ENCODE measurements at places on chromosomes 13 and 19.

DNA sequence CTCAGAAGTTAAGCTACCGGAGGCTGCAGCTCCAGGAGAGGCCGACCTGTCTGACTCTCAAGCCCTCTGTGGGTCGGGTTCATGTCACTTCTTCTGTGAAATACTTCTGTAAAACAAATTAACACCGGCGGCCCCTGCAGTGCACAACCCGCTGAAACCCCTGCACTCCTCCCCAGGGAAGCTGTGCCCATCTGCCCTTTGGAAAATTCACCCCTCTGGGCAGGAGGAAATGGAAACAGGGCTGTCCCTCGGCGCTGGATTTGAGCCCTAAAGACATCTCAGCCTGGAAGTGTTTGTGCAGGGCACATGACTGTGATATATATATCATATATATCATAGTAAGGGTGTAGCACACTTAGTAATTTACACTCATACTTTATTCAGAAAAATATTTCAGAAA is 415.3 kb downstream of the IRS2 start:
- DNase-seq, result no peak

DNA sequence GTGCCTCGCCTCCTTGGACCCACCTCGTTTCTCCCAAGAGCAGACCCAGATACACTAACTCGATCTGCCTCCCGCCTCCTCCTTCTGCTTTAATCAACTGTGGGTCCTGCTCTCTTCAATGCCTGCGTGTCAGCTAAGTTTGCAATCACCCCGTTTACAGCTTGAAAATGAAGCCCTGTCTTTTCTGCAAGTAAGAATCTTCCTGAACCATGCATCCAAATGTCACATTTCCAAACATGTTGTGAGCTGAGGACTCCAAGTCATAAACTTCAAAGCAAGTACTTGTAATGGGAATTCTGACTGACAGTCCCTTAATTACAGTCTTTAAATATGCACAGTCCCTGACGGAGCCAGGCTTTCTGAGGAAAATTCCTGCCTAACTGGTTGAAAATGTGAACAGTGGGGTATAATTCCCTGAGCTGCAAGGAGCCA is 154.9 kb upstream of the UQCRFS1 start:
- DNase-seq, result no peak

DNA sequence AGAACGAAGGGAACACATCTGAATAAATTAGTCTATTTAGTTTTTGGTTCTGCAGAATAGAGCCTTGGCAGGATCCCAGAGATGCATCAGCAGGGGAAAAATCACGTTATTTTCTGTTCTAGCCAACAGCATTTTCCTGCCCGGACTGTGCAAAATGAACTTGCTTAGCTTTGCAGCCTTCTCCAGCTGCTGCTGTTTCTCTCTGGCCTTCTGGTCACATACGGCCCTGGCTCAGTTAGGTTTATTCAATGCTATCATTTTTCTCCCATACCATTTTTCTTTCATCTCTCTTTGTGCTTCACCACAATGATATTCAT is 110.4 kb upstream of the KL start:
- DNase-seq, result no peak

DNA sequence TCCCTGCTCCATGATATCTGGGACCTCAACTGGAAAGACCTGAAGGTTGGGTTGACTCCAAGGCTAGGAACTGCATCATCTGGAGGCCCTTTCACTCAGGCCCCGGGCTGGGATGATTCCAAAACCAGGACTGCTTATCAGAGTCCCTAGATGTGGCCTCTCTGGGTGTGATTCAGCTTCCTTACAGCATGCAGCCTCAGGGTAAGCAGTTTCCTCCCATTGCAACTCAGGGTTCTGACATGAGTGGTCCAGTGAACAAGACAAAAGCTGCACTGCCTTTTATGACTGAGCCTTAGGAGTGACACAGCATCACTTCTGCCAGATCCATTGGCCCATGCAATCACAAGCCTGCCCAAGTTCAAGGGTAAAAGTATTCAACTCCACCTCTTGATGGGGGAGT is 502.8 kb downstream of the COG6 start:
- no peak for DNase-seq

DNA sequence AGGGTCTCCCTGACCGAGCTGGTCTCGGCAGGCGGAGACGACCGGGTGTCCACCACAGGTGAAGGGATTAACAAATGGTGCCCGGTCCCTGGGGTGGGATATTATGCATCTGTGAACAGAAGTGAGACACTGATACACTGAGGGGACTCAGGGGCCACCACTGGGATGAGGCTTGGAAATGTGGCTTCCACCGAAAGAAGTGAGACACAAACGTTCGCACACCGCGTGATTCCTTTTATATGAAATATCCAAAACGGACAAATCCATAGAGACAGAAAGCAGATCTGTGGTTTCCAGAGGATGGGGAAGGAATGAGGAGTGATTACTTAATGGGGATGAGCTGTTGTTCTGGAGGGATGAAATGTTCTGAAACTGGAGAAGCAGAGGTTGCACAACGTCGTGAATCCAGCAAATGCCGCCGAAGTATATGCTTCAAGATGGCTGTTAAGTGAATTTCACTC is 47.5 kb downstream of the C13orf46 start:
- DNase-seq, result no peak

DNA sequence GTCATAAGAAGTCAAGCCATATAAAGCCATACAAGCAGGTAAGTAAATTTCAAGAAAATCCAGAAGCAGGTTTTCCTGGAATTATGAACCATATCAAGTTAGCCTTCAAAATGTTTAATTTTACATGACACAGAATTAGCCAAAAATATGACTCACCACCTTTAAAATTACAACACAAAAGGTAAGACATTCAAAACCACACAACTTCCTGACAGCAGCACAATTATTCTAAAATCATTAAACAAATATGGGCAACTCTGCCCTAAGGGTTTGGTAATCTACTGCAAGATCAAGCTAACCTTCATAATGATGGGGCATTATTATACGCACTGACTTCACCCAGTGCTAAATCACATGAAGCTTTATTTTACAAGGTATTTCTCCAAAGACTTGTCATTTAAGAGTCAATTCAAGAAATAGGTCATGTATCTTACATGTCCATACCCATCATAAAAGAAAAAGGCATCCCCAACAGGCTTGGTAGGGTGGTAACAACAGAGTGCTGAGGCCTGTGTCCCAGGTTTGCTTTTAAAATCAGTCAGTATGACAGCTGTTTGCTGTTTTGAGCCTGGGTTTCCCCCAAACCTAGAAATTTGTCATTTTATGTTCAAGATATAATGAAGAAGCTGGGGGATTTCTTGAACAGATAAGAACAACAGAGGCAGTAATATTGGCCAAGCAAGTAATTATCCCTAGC is 15.2 kb downstream of the RCBTB1 start:
- DNase-seq, result no peak

DNA sequence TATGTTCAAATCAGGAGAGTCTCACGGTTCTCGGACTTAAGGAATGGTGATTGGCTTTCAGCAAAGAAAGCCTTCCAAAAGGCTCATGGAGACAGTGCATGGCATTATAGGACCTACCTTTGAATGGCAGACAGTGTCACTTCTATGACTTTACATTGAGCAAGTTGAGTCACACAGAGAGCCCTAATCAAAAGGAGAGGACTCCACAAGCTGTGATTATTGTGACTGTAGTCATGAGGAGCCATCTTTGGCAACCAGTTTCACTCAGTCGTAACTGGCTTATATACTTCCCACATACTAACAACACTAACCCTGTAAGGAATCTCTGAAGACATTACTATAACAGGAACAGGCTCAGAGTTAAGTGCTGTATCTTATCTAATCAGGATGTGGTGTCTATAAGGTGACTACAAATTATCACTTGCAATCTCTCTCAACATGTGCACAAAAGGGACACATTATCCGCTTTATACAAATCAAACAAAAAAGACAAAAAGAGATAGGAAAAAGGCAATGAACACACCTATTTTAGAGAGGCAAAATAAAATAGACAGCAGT is 6.1 kb downstream of the LGALS14 start:
- no peak for DNase-seq

DNA sequence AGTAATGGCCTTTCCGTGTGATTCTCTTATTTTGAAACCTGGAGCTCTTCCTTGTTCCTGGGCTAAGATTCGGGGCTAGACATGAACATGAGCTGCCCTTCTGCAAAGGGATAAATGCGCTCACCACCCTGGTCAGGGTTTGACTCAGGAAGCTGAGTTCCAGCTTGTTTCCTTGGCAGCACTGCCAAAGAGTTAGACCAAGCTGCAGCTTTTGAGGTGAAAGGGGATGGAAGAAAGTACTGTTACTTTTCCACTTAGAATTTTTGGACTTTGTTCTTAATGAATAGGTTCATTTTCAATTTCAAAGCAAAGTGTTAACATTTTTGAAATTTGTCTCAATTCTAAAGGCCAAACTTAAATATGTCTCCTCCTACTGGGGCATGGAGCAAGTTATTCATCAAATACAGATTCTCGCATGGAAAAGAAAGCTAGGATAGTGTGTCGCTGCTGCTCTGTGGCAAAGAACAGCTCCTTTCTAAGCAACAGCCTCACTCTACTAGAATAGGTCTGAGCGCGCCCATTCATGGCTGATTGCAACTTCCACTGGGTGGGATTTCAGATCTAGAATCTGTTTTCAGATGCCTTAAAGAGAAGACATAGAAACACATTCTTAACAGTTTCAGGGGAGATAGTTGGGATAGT is 2.2 kb downstream of the RGCC start:
- no peak for DNase-seq

DNA sequence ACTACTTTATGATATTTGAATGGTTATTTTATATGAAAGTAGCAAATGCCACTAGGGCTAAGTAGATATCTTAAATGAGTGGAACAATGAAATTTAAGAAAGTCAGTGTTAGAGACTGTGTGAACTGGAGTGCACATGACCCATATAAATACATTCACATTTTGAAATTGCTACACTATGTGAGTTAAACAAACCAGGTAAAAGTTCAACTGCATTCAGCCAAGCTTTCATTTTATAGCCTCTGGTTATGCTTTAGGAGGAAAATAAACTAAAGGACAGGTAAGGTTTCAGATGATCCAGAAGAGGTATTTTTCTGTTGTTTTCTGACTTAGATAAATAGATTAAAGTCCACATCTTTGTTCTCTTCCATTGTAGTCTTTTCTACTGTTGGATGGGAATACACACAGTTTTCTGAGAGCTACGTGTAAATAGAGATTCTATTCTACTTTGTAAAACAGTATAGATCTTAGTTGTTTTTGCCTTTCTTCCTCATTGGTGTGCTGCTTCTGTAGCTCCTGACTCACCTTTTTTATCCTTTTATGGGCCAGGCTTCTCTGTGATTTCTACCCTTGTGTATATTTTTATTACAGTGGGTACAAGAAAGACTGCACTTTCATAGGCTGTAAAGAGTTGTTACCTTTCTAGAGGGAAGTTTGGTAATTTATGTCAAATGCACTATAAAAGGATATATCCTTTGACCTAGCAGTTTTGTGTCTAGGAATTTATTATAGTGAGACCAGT is 54.6 kb upstream of the KCTD4 start:
- DNase-seq, result no peak

DNA sequence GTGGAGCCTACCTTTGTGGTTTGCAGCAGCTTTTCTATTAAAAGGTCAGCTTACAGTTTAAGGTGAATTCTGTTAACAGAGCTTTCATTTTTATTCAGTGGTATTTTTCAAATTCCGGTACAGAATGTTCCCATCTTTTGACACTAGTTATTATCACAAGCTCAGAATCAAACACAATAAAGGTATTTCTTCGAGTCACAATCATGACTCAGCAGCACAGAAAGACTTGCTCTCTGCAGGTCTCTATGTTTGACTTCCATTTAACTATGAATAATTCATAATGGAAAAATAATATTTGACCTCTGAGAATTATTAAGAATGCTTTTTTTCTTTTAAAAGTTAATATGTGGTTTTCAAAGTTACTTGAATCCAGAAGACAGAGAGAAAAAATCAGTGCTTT is 28.2 kb downstream of the DACH1 start:
- DNase-seq, result no peak

- no peak for DNase-seq
These were observed 18.0 kb upstream of the SERP2 start for GRCh38 chr13:44355621-44356020.

GRCh38 chr19:47227352-47228167 is 3.4 kb downstream of the BBC3 start:
- no peak for DNase-seq

GRCh38 chr19:34579281-34580054 is 97.5 kb downstream of the SCGB2B2 start:
- no peak for DNase-seq

DNA sequence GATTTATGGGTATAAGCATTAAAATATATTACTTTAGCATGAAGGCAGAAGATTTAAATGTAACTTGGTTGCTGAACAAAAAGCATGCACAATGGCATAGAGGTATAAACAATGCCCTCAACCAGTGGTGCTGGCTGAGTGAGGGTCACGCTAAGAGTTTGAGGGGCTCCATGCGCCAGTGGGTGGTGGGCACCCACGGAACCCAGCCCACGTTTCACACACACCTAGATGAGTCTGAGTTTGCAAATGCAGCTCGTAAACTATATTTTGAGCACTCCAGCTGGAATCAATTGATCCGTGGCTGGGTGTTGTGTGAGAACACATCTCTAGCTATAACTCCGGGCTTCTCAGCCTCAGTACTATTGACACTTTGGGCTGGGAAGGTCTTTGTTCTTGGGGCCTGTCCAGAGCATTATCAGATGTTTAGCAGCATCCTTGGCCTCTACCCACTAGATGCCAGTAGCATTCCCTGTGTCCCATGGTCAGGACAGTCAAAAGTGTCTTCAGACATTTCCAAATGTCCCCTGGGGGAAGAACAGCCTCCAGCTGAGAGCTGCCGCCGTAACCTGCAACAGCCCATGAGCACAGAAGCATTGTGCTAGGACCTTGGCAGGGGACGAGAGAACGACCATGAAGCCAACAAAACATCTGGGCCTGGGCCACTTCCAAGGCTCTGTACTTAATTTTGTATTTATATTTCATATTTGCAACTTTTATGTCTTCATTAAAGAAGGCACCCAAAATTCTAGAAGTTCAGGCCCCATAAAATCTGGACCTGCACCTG is 108.1 kb upstream of the SOX1 start:
- DNase-seq, result no peak

DNA sequence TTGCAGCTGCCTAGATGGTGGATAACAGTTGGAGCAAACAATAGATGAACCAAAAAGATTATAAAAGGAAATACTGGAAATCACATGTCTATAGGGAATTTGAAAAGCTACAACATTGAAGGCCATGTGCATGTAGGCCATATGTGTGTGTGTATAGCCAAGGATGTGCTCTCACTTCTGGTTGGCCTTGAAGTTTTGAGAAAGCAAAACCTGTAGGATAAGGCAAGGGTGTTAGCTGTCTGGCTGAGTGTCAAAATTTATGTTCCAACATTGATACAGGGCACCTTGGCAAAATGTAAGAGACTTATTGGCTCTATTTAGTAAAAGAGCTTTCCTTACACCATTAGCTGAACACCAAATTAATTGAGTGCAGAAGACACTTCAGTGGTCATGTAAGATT is 1723.6 kb upstream of the PCDH20 start:
- DNase-seq, result no peak

GRCh38 chr13:111632906-111633305 is 312.5 kb downstream of the TEX29 start:
- no peak for DNase-seq

DNA sequence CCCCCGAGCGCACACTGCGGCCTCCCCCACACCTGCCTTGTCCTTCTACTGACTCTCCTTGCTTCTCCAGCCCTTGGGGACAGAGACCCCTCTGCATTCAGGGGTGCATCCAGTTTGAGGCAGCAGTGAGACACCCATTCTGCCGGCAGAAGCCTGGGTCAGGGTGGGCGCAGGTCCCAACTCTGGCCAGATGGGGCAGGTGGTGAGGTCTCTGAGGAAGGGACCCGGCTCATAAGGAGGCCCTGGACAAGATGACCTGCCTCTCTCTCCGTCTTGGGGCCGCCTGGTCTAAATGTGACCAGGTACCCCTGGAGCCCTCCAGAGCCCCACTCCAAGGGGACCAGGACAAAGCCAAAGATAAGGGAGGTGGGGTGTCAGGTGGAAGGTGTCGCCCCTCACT is 6.1 kb downstream of the CHERP start:
- DNase-seq, result no peak
